ENCODE measurements at places on chromosomes 3 and 15.

GRCh38 chr3:189531271-189531670, 99.9 kb upstream of the TP63 start:
- no peak for DNase-seq

- DNase-seq: no peak
Measured at GRCh38 chr15:68623301-68623892, 44.6 kb downstream of the CORO2B start.

DNA sequence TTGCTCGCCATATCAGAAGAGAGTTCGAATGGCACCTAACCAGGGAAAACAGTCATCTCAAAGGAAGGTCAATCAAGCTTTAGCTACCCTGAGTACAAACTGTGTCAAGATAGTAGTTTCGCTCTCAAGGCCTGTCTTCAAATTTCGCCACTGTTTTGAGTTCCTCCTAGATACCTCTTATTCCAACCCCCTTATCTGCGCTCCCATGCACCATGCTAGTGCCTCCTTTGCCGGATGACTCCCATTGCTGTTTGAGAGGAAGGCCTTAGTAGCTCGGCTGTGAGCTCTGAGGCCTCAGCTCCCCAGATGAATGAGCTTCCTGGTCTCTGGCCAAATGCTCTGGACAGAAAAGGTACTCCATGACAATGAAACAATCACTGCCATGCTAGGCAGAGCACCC, 256.0 kb downstream of the ULK4 start:
- no peak for DNase-seq

GRCh38 chr3:55333923-55334322, 153.2 kb downstream of the WNT5A start:
- no peak for DNase-seq

DNA sequence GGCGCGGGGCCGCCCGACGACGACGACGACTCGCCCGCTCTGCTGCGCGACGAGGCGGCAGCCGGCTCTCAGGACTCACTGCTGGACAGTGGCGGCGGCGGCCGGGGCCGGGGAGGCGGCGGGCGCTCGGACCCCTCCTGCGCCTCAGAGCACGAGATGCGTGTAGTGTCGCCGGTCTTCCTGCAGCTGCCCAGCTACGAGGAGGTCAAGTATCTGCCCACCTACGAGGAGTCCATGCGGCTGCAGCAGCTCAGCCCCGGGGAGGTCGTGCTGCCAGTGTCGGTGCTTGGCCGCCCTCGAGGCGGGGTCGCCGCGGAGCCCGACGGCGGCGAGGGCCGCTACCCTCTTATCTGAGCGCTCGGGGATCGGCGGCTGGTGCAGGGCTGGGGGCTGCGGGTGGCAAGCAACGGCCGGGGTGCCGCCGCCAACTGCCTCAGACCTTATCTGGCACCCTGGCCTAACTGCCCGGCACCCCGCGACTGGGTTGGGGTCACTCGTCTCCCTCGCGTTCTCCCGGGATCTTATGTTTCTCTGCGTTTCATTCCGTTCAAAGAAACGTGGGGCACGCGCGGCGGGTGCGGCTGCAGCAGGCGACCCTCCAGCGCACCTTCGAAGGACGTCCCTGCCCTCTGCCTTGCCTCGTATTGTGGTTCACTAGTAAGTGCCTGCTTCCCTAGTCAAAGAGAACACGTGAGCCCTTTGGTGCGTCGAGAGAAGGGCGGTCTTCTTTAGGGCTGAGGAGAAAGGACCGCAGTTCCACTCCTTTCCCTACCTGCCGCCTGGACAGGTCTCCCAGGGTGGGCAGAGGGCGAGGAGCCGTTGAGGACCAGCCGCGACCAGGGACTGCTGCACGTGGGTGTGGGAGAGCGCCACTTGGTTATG, 1.0 kb downstream of the C3orf80 start:
- DNase-seq: no peak

GRCh38 chr15:34753236-34753894, 1.4 kb downstream of the GJD2 start:
- DNase-seq: peak; percentile 50

GRCh38 chr15:80706161-80706560, 11.1 kb downstream of the ABHD17C start:
- no peak for DNase-seq

DNA sequence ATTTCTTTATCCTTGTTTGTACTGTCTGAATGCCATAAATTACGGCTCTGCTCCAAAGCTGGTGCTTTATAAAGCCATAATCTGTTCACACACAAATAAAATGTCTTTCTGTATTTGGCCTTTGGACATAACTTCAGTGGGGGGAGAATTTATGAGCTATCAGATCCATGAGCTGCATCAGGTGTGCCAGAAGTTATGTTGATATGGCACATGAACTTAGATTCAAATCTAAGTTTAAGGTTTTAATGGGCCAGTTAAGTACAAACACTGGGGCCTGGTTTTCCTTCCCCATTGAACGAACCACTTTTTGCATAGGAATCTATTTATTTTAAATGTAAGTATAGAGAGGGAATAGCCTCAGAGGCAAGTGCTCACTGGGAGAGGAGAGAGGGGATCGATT, 239.9 kb downstream of the NFKBIZ start:
- DNase-seq: no peak

DNA sequence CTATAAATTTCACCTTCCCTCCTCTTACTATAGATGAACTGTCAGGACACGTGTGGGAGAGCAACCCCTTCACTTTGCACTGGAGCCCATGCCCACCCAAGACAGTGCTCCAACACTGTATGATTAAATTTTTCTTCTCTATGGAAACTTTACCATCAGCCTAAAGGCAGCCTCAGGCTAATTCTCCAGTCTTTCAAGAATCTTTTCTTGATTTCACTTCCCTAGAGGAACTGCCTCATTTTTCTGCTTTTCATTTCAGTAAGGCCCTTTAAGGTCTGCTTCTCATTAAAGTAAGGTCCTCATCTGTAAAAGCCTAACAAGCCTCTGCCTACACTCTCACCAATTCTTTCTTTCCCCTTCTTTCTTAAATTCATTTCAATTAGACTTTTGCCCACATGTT, 137.3 kb downstream of the KCNMB2 start:
- no peak for DNase-seq

Data from Caki2 (cell line).